ENCODE measurements at places on chromosomes 7 and 10.

- no peak for DNase-seq
Measured at GRCh38 chr7:3648276-3648675, 347.2 kb downstream of the SDK1 start.

DNA sequence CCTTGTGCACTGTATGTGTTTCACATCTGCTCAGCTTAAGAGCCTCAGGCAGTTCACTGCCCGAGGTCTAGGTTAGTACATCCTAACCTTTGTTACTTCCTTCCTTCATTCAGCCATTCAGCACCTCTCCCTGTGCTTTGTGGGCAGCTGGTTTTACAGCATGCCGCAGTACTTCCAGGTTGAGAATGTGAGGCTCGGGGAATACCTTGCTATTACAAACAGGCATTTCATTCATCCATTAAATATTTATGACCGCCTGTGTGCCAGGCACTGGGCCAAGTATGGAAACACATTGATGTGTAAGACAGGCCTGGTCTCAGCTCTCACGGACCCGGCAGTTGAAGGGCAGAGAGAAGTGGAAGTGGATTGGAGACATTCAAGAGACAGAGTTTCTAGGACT is 82.4 kb downstream of the SHH start:
- DNase-seq = no peak

DNA sequence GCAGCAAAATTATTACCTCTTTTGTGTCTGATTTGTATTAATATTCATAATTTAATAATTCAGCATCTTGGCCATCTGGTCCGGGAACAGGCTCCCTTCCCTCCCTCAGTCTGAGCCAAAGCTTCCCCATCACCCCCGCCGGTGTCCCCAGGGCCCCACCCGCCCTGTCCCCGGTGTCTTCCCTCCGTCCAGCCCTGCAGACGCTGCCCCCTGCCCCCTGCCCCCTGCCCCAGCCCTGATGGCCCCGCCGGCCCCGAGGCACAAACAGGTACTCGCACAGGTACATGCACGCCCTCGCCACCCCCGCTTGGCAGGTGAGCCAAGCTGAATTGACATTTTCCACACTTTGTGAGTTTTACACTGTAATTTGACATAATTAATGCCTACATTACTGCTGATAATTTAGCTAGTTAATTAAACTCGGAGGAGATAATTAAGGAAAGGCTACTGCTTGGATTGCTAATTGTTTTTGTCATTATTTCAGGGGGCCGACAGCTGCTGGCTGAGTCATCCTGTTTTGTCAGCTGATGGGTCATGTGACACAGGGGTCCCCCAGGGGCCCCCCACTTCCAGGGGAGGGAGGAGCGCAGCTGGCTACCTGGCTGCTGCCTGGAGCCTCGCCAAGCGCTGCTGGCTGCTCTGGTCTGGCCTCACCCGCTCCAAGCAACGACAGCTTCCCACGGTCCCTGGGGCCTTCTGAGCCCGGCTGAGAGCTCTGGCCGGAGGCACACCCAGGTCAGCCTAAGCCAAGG is 36.6 kb downstream of the MICALL2 start:
- DNase-seq = no peak

DNA sequence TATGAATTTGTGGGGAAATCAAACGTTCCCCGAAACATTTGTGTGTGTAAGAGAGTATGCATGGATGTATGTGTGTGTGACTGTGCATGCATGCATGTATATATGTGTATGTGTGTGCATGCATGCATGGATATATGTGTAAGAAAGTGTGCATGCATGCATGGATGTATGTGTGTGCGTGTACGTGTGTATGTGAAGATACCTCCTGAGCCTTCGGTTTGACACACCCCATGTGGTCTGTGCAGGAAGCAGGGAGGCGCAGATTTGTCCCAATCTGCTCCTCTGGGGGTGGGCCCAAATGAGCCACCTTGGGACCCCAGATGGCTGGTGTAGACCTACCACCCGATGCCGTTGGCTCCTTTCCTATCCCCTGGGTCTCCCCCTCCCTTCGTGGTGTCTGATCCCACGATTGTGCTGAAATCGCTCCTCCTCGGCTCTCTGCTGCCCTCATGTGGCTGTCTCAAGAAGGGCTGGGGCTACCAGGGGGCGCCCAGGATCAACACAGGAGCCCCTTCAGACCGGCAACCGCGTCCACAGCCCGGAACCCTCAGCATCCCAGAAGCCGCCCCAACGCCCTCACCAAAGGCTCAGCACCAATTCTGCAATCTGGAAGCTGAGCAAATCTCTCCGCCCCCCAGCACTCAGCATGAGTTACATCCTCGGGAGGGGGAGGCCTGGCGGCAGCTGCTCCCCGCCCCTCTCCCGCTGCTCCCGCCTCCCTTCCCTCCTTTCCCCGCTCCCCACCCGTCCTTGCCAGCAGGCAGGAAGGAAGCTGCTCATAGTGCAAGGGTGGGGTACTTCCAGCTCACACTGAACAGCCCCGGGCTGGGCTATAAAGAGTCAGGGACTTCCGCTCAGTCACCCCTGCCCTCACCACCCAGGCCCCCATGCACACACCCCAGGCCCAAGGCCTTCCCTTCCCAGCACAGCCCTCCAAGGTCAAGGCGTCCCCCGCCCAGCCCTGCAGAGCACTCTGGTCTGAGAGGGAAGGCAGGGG is 2.3 kb upstream of the NOS3 start:
- DNase-seq = peak; percentile 42

- DNase-seq = no peak
Measured at GRCh38 chr7:133070562-133070961, 11.3 kb downstream of the CHCHD3 start.

DNA sequence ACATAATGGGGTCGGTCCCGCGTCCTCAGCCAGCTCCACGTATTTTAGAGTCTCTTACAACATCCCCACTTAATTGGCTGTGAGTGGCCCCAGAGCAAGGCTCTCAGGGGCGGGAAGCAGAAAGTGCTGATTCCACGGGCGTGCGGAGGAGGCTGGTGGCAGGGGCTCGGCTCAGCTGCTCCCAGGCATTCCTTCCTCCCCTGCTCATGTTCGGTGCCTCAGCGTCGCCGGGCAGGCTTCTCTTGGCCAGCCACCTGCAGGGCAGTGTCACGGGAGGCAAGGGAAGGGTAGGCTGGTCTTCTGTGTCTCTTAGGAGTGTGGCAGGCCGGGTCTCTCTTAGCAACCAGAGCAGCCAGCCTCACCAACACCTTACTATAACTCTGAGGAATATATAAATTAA is 33.8 kb downstream of the IL15RA start:
- no peak for DNase-seq

GRCh38 chr7:28942168-28942567 is 16.0 kb downstream of the TRIL start:
- no peak for DNase-seq

GRCh38 chr10:3172081-3172445 is 519 bp downstream of the PITRM1 start:
- peak; percentile 19 for DNase-seq

DNA sequence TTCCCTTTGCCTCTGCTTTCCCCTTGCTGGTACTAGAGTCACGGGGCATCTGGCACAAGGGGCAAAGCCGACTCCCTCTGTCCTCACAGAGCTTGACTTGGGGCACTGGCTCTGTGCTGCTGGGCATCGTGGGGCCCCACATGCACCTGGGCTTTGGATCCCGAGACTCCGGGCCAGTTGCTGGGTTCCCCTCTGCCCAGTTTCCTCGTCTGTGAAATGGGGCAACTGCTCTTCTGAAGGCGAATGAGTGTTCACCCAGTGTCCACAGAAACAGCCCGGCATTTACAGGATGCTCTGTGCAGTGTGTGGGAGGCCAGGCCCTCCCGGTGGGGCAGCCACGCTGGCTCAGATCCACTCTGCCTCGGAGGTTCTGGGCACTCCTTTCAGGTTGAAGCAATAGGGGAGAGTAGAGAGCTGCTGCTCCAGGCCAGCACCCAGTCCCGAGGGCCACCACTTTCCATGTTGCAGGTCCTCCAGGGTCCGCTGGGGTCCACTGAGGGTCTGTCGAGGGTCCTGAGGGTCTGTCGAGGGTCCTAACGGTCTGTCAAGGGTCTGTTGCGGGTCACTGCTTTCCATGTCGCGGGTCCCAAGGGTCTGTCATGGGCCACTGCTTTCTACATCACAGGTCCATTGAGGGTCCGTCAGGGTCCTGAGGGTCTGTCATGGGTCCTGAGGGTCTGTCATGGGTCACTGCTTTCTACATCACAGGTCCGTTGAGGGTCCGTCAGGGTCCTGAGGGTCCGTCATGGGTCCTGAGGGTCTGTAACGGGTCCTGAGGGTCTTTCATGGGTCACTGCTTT is 103.6 kb downstream of the VIPR2 start:
- DNase-seq = no peak

DNA sequence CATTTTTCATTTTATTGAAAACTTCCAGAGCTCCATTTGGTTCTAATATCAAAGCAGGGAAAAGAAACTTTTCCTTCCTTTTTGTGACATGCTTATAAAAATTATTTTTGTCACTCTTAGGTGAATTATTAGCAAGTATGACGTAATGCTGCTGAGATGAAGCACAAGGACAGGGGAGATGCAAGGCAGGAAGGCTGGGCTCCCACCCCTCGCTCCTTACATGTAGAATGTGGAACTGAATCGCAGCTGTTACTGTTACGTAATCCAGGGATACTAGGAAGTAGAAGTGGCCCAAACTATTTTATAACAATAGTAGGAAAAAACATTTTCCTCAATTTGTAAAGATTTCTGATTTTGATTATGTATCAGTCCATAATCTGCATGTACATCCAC is 17.1 kb upstream of the GTPBP4 start:
- no peak for DNase-seq

- DNase-seq = no peak
Measured at GRCh38 chr10:112832361-112832878, 117.6 kb upstream of the TCF7L2 start.

GRCh38 chr7:47610506-47611044 is 28.7 kb upstream of the TNS3 start:
- DNase-seq = no peak

- no peak for DNase-seq
Measured at GRCh38 chr7:129343099-129343700, 91.0 kb upstream of the STRIP2 start.

- DNase-seq = peak; percentile 29
Measured at GRCh38 chr10:119253433-119254174, 46.2 kb downstream of the GRK5 start.

DNA sequence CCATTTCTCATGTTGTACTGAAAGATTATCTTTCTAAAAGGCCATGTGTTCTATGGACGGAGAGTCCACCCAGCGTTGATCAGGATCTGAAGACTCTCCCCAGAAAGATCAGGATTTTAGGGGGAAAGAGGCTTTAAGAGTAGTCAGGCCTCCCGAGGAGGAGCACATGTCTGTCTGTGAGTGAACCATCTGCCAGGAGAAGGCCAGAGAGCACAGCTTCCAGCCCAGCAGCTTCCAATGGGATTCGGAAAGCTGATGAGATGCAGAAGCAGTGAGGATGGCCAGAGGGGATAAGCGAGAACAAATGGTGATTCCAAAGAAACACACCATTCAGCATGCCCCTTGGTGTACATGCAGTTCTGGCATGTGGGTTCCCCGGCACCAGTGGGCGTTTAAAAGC is 88.5 kb upstream of the TCERG1L start:
- DNase-seq = no peak

- DNase-seq = no peak
Measured at GRCh38 chr7:70830060-70830395, 301.9 kb upstream of the GALNT17 start.

GRCh38 chr10:126687121-126687606 is 16.7 kb upstream of the C10orf90 start:
- no peak for DNase-seq

- DNase-seq = no peak
Measured at GRCh38 chr7:42572056-42572455, 335.0 kb upstream of the GLI3 start.

DNA sequence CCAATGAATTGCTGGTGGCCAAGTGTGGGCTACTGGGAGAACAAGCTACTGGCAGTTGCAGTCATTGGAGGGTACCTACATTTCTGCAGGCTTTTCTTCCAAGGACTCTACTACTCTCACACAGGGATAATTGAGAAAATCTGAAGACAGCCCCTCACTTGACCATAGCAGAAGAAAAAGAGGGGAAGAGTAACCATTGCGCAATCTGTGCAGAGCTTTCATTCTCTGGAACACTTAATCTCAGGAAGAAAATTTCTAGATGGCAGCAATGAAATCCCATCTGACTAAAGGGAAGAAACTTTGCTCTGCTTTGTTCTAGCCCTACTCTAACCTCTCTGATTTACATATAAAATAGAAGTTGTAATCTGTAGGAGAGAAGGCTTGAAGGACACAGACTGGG is 1239.6 kb upstream of the SORCS1 start:
- no peak for DNase-seq

- DNase-seq = no peak
Measured at GRCh38 chr7:121741896-121742295, 131.1 kb upstream of the PTPRZ1 start.

DNA sequence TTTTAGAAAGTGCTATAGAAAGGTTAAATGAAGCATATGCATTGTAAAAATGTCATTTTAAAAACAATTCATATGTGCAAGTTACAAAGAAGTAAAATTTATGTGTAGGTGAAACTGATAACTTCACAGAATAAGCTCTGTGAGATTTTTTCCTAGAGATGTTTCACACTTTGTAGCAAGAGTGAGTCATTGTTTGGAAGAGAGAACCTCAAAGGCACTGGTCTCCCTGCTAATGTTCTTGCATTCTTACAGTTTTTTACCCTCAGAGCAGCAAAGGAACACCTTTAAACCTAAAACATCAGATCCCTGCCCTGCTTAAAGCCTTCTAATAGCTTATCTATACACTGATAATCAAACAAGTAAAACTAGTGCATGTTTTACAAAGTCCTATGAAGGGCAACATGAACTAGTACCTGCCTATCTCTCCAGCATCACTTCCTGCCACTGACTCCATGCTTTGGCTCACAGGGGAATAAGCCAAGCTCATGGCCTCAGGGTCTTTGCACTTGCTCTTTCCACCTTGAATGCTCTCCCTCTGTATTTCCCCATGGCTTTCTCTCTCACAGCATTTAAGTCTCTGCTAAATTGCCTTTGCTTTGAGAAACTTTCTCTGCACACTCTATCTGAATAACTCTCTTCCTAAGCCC is 997.0 kb downstream of the GATA3 start:
- DNase-seq = no peak

GRCh38 chr10:70969188-70969587 is 80.8 kb upstream of the PCBD1 start:
- DNase-seq = no peak

DNA sequence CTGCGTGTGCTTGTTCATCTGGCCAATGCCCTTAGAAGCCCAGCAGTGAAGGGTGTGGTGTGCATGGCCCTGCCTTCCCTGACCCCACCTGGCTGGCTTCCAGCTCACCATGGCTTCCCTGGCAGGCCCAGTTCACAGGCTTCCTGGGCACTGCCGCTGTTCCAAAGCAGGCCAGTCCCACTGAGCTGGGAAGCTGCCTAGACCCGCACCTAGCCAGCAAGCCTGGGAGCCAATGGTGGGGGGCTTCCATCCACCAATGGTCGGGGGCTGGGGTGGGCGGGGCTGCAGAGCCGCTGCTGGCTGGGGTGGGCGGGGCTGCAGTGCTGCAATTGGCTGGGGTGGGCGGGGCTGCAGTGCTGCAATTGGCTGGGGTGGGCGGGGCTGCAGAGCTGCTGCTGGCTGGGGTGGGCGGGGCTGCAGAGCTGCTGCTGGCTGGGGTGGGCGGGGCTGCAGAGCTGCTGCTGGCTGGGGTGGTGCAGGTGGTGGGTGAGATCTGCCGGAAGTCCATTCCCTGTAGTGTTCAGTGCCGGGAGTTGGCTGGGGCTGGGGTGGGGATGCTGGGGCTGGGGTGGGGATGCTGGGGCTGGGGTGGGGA is 12.4 kb downstream of the CALY start:
- peak; percentile 51 for DNase-seq

All from stimulated activated CD8-positive, alpha-beta memory T cell treated with anti-CD3 and anti-CD28 coated beads, Interleukin-4, amount 100 ng/mL, for 24 hours (primary cell).